Right lung (tissue), 10 donors: ENCODE measurements at places on chromosomes 5 and 9. TPM values are rescaled to one million over a fixed set of nuclear protein-coding genes. Genes with fewer than 3 reads are reported as not detected.

- DNase-seq = peak; percentile 18
Observed at GRCh38 chr5:129459777-129460671, at the start of gene ADAMTS19. TSS of gene ADAMTS19 (plus strand) at chr5:129460298. CDS start at chr5:129460392, 94 bp downstream.

DNA sequence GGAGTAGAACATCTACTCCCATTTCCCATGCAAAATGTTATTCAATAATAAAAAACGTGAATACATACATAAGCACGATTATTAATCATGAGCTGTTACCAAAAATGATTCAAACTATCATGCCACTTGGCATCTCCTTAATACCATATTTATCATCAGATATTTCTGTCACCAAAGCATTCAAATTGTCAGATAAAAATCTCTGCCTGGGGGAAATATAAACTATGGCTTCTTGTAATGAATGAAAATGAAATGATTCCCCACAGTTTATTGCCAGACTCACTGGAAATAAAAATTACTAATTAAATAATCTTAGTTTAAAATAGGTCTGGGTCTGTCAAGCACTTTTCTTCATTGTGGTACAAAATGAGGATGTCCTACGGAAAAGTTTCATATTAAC, 265.4 kb downstream of the EDIL3 start:
- DNase-seq = no peak

TXNDC8 gene
- not detected for polyA plus RNA-seq

C5orf58 gene
- polyA plus RNA-seq = 0.31 TPM

RETREG1 gene
- polyA plus RNA-seq = 3.2 TPM
